AG08395 (cell line): ENCODE measurements at places on chromosomes 6 and 20.

GRCh38 chr6:136209496-136209895 lies 40.6 kb downstream of the MTFR2 start:
- DNase-seq: no peak

GRCh38 chr6:66985816-66986215 lies 1278.8 kb upstream of the EYS start:
- DNase-seq: no peak

- no peak for DNase-seq
Measured at GRCh38 chr6:88263591-88263990, 97.4 kb upstream of the CNR1 start.

DNA sequence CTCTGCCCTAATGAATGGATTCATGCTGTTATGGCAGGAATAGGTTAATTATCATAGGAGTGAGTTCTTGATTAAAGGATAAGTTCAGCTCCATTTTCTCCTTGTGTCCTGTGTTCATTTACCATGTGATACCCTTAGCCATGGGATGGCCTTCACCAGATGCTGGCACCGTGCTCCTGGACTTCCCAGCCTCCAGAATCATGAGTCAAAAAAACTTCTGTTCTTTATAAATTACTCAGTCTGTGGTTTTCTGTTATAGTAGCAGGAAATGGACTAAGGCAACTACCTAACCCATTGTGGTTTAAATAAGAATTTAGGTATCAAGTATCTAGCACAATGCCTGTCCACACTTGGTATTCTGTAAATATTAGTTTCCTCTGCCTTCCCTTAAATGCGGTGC lies 223.5 kb downstream of the MEI4 start:
- no peak for DNase-seq

- no peak for DNase-seq
Measured at GRCh38 chr6:586553-586952, 70.3 kb downstream of the HUS1B start.

GRCh38 chr20:32050851-32051556 lies 1.0 kb upstream of the HCK start:
- DNase-seq: no peak

DNA sequence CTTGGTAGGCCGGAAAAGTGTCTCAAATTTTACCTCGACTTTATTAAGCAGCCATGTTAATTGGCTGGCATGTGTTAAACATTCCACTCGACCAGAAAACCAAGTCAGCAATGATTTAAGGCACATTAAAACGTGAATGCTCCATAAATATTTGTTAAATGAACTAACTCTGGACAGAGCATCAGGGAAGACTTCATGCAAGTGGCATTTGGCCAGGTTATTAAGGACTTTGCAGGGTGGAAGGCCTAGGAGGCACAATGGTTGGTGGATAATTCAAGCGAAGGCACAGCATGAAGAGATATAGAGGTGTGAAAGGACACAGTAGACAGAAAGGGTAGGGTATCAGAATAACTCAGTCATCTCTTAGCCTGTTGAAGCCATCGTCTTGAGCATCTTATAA lies 23.0 kb downstream of the ELOVL5 start:
- peak; percentile 21 for DNase-seq

GRCh38 chr20:17617212-17617867 lies 47.5 kb downstream of the DSTN start:
- DNase-seq: peak; percentile 45

DNA sequence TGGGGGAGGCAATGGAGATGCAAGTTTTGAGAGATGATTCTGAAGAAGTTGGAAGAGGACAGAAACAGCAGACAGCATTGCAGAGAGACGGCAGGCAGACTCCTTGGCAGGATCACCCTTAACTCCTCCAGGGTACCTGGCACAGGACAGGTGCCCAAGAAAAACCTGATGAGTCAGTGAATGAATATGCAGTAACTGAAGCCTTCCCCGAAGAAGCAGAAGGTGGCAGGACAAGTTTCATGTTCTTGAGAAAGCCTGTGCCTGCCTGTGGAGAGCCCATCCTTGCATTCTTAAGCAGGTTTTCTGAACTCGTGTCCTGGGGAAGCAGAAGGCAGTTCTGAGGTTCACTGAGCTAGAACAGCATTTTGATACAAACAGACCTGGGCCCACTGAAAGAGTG lies 79.6 kb upstream of the SASH1 start:
- DNase-seq: no peak

DNA sequence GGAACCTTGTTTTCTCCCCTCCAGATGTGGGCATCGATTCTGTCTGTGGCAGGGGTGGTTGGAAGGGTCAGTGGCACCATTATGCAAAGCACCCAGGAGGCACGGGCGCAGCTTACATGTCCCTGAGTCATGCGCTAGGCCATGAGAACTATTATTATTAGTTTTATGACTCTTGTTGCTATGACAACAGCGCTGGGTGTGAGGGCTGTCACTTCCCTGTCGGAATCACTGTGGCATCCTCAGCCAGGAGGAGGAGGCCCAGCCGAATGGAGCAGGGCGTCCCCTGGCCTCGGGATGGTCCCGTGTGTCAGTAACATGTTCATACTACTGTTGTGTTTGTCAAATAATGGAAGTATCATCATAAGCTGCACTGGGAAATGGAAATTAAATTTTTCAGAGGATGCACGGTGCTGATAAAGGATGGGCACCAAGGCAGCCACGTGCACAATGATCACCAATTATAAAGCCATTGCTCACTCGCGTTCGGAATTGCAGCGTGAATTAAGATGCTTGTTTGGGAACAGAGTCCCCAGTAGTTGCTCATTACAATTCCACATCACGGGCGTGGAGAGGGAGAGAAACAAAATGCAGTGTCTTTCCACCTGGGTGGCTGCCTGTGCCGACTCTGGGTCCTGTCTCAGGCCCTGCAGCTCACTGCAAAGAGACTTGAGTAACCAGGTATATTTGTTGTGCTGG lies 247.9 kb downstream of the CDH4 start:
- DNase-seq: no peak

DNA sequence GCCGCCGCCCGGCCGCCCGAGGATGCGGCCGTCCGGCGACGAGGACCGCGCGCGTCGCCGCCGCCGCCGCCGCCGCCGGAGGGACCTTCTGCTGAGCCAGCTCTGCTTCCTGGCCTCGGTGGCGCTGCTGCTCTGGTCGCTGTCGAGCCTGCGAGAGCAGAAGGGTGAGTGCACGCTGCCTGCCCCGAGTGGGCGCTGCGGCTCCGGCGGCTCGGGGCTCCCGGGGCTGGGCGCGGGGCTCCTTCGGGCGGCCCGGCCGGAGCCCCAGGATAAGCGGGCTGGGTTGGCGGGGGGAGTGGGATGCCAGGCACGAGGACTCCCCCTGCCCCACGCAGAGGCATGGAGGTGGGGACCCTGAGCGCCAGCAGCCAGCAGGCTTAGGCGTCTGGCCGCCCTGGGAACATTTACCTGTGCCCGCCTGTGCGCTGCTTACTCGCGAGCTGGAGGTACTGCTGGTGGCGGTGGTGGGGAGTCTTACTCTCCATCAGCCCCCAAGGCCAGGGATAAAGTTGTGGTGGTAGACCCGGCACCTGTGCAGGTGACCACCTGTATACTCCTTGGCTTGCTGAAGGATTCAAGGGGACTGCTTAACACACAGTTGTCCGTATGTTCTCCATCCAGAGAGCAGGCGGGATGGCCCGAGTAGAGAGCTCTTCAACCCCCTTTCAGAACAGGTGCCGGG lies 520 bp downstream of the SLC24A3 start:
- DNase-seq: peak; percentile 43

GRCh38 chr6:84763886-84764331 lies 489 bp downstream of the TBX18 start:
- DNase-seq: no peak

DNA sequence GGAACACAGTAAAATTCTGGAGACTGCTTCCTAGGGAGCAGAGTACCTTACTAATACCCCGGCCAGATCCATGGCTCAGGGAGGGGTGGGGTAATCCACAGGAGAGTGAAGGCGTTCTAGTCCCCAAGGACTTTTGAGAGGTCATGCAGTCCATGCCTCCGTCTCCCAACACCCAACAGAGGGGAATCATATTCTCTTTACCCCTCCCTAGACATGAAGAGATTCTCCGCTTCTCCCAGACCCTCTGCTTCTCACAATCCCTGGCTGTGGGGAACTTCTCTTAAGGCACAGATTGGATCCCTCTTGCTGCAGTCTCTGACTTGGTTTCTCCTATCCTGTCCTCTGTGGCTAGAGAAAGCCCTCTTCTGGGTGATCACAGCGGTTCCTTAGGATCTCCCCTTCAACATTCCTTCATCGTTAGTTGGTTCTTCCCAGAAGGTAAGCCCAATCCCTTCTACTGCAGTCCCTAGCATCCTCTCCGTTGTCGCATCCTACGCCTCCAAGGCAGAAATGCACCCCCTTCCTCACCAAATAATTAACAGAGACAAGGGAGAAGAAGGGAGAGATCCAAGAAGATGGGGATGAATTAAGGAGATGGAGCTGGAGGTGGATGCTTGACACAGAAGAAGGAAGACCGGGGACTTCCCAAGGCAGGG lies 562 bp downstream of the GGT7 start:
- no peak for DNase-seq

- DNase-seq: no peak
Measured at GRCh38 chr6:77433888-77434287, 29.4 kb downstream of the HTR1B start.

DNA sequence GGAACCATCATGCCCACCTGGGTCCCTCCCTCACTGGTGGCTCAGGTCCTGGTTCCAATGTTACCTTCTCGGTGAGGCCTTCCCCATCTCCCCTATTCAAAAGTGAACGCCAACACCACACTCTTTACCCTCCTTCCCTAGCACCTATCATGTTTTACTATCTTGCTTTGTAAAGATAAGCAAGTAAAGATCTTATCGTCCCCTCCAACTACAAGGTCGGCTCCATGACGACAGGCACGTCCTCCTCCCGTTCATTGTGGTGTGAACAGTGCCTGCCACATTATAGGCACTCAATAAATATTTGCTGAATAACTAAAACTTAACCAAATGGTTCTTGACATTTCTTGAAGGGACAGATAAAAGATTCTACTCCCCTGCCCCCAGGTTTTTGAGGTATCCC lies 147.1 kb downstream of the PREX1 start:
- DNase-seq: no peak

GRCh38 chr20:19047951-19048296 lies 164.5 kb upstream of the SLC24A3 start:
- no peak for DNase-seq

DNA sequence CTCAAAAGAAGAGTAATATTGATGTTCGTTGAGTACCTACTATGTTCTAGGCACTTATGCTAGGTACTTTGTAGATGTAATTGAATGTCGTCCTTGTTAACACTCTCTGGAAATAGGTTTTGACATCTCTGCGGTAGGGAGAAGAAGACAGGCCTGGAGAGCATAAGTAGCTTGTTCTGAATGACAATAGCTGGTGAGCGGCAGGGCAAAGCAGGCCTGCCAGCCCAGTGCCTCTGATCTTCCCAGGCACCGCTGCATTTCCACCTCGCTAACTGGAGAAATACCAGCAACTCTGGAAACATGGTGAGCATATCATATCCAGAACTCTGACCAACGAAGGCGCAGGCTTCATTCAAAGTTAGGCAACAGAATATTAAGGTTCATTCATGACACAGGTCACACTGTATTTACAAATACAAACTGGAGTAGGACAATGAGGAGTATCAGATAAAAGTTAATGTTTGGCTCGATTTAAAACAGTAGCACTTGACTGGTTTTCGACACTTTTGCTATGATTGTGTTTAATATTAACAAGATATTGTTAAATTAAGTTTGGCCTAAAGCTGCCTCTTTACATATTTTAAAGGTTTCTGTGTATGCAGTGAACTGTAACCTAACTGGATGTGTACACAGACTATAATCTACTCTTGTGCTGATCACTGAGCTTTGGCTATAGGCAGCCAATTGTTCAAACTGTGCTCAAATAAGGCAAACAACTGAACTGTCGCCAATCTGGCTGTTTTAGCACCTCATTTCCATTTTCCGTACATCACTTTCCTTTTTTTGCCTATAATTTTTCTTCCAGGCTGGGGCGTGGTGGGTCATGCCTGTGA lies 54.1 kb downstream of the PPP1R3G start:
- no peak for DNase-seq

DNA sequence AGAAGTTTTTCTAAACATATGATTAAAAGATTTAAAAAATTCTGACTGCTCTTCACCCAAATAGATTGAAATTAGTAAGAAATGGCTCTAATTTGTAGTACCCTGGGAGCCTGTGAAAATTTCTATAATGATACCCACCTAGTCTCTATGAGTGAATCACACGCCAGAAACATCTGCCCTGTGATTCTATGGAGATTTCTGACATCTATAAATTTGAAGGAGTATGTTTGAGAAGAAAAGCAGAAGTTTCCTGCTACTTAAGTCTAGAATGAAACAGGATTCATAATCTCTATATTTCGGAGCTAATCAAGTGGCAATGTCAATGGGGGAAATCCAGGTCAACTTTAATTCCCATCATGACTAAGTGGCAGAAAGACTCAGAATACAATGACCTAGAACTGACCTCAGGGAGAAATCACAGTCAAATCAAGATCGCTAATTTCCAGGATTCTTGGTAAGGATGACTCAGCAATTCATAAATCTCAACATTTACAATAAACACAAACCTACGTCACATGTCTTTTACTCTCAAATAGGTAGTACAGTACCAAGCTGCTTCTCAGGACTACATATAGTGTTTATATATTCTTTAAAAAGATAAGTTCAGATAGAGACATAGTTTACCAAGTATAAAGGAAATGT lies 186.2 kb upstream of the TNFAIP3 start:
- DNase-seq: no peak

- no peak for DNase-seq
Measured at GRCh38 chr6:139423971-139424667, 49.7 kb upstream of the CITED2 start.

DNA sequence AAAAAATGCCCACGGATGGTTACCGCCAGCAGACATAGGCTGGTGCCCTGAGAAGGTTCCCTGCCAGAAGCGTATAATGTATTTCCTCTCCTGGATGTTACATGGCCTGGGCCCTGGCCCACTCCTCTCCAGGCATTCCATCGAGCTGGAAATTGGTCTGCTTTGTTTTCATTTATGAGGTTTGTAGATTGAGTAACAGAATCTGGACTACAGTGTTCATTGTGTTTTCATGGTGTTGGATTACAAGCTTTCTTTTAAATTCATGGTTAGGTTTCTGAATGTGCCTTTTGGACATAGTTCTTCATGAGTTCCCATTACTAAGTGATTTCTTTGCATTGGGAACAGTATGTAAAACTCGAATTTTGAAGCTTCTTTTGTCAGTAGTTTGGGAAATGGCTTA lies 6.4 kb downstream of the TIAM2 start:
- no peak for DNase-seq

DNA sequence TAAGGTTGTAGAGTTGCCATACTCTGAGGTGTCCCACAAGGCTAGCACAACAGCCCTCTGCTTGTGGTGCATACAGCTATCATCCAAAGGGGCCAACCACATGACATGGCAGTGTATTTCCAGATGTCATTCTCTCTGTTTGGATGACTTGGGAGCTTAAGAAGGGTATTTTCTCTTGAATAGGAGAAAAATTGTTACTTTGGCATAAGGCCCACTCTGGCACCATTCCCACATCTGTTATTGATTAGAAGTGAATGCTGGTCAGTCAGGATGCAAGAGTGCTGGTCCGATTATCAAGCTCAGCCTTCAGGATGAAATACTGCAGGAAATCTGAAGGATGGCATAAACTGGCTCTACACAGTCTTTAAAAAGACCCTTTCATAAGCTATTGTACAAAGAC lies 83.6 kb upstream of the C20orf144 start:
- peak; percentile 50 for DNase-seq

GRCh38 chr20:61503106-61503505 lies 251.0 kb downstream of the CDH4 start:
- DNase-seq: no peak
